ENCODE measurements at places on chromosomes 5 and 9.

DNA sequence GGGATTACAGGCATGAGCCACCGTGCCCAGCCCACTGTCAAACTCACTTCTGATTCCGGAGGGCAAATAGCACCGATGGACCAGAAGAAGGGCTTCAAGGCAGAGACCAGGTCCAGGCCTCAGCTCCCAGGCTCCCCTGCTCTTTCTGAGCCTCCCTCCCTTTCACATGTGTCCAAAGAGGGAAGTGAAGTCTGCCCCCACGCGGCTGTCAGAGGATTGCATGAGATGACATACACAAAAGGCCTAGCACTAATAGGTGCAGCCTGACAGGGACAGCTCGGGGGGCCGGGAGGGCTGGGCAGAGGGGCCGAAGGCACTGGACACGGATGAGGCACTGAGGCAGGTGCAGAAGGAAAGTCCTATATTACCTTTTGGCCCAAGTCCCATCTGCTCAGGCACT is 16.1 kb downstream of the FBP1 start:
- DNase-seq, result no peak

DNA sequence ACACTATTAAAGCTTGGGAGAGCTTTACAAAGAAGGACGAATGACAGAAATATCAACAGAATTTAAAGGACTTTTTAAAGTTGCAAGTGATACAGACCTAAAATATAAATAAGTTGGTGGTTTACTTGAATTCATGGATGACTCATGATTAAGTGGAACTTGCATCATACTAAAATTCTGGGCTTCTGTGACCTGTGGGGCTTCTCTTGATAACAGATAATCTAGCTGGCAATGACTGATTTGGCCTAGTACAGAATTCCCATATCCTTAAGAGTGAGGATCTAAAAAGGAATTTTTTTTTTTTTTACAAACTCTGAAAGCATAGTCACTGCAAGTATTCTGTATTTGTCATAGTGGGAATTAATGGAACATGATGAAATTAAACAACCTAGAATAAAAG is 543.7 kb upstream of the SGCD start:
- DNase-seq, result no peak

- DNase-seq, result no peak
Measured at GRCh38 chr5:54049144-54049543, 261.2 kb downstream of the ARL15 start.

GRCh38 chr9:136597141-136597885 is 51.5 kb upstream of the NOTCH1 start:
- DNase-seq, result no peak

- DNase-seq, result no peak
Measured at GRCh38 chr5:24135536-24135935, 509.2 kb downstream of the CDH10 start.

GRCh38 chr9:2933165-2934095 is 89.5 kb upstream of the PUM3 start:
- no peak for DNase-seq

DNA sequence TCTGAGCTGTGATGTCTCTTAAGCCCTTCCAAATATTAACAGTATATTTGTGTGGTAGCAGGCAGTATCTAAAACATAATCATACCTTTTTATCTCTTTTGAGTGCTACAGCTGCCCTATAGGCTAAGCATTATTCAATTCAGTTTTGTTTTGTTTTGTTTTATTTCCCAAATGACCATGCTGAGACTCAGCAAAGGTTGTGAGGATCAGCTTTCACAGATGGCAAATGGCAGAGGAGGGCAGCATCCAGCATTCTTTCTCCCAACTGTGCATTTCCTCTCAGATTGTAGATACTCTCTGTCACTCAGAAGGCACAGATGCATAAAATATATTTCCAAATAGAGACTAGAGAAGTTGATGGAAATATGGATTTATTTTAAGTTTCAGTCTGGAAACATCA is 90.7 kb downstream of the DAPK1 start:
- no peak for DNase-seq

- DNase-seq, result no peak
Measured at GRCh38 chr5:40678460-40679147, 1.1 kb upstream of the PTGER4 start.

DNA sequence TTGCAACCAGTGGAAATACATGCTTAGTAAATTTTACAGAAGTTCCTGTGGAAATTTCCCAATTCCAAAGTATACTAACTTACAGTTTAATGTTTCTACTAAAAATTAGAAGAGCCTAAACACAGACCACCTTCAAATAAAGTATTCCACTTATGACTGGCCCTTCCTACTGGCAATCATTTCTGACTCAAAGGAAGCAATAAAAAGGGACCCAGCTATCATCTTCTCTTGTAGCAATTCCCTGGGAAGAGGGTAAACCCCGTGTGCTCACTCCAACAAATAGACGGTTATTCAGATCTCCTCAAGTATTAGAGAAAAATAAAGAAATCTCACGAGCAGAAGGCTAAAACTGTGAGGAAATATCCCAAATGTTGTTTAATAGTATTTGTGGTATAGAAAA is 43.3 kb downstream of the GOLPH3 start:
- no peak for DNase-seq

DNA sequence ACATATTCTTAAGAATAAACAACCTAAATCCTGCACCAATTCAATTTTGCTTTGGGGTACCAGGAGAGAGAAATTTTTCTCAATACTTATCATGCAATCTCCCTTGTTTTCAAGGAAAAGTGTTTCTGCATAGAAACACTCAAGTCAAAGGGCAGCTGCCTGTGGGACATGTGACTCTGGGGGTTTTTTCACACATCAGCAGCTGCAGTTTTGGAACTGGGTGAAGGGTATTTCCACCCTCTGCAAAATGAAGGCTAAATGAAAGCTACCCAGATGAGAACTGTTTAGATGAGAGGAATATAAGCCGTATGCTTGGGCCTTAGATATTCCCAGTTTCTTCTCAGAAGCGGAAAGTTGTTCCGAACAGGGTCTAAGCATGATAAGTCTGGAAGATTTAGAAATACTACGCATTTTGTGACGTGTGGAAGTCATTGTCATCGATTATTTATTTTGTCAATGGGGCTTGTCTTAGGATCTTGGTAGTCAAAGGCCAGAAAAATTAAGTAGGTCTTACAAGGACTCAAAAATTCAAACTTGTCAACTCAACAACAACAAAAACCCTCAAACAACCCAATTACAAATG is 64.3 kb upstream of the BOD1 start:
- no peak for DNase-seq

GRCh38 chr5:42377496-42377895 is 45.7 kb upstream of the GHR start:
- no peak for DNase-seq

- no peak for DNase-seq
Measured at GRCh38 chr9:22201256-22201655, 192.2 kb upstream of the CDKN2B start.

DNA sequence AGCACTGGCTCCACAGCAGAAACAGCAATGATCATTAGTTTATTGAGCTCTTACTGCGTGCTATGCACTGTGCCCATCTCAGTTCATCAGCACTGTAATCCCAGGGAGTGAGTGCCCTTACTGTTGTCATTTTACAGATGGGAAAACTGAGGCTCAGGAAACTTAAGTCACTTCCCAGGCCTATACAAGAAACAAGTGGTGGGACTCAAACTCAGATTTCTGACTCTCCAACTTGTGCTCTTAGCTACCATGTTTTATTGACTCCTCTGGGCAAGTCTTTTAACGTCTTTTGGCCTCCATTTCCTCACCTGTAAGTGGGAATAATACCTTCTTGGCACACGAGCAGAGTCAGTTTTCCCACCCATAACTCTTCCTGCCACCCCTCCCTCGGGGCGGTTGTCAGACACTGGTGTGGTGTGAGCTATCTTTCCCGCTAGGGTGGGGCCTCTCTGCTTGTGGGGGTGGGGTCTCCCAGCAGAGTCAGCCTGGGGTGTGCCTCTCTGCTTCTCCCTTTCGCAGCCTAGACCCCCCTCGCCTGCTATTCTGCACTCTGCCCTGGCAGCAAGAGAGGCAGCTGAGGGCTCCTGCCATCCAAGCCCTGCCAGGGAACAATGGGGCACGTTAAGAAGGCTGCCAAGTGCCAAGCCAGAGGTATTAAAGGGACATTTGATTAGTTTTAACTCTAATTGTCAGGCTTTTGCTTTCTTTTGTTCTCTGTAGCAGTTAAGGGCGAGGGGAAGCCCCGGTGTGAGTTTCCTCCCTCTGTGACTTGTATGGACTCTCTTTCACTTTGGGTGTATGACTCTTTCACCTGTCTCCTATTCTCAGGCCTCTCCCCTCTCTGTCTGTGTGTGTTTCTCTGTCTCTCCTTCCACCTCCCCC is 12.1 kb downstream of the GALNT10 start:
- peak; percentile 40 for DNase-seq

DNA sequence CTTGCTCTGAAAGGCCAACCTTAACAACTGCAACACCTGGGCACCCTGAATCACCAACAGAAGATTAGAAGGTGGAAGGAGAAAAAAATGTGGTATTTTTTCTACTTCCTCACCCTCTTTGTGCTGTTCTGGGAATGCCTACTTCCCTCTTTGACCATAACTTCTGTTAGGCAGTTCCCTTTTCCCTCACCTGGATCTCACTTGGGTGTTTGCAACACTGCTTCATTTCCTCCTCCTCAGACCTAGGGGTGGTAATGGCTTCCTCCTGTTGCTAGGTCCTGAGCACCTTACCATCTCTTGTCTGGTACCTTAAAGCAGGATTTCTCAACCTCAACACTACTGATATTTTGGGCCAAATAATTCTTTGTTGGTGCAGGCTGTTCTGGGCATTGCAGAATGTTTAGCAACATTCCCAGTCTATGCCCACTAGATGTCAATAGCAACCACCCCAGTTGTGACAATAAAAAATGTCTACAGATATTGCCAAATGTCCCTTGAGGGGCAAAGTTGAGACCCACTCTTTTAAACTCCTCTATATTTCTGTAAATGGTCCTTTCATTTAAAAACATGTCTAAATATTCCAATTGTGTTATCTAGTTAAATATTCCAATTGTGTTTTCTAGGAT is 300.0 kb upstream of the VLDLR start:
- DNase-seq, result no peak

- no peak for DNase-seq
Measured at GRCh38 chr9:91428436-91428835, 4.8 kb upstream of the NFIL3 start.

GRCh38 chr5:121503111-121503840 is 348.4 kb upstream of the FTMT start:
- DNase-seq, result no peak

- DNase-seq, result no peak
Measured at GRCh38 chr5:9987101-9987500, 262.6 kb downstream of the ATPSCKMT start.

GRCh38 chr5:176545388-176545736 is 3.8 kb upstream of the CDHR2 start:
- DNase-seq, result no peak

GRCh38 chr5:66144834-66145390 is 812 bp downstream of the SREK1 start:
- DNase-seq, result no peak

DNA sequence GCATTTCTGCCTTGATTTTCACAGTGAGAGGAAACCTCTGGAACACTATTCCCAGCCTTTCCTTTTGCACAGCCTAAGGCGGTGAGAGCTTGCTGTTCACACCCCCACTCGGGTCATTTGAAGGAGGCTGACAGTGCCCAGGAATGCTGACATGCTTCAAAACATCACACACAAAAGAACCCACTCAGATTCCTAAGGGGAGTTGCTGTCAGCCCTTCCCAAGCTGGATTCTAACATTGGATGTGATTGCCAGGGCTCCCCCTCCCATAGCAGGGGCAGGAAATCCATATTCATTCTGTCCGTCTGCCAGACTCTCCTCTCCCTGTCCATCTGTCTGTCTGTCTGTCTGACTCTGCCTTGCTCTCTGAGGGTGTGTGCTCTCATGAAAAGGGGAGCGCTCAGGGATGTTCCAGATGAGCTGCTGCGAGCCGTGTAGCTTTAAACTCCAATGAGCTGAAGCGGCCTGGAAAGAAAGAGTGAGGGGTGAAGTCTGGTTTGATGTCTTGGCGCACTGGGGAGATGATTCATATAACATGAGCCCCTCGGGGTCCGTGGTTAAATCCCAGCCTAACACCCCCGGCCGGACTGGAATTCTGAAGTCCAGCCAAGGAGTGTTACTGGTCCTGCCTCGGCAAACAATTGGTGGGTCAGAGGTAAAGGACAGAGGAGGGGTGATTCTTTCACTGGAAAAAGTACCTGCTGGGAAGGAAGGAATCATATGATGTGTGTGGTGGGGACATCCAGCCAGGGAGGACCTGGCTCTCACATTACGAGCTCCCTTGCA is 517.0 kb downstream of the CCDC171 start:
- DNase-seq, result no peak

GRCh38 chr9:86347991-86348390 is 6.2 kb downstream of the TUT7 start:
- DNase-seq, result no peak

GRCh38 chr5:142749321-142749720 is 20.9 kb upstream of the ARHGAP26 start:
- DNase-seq, result no peak

DNA sequence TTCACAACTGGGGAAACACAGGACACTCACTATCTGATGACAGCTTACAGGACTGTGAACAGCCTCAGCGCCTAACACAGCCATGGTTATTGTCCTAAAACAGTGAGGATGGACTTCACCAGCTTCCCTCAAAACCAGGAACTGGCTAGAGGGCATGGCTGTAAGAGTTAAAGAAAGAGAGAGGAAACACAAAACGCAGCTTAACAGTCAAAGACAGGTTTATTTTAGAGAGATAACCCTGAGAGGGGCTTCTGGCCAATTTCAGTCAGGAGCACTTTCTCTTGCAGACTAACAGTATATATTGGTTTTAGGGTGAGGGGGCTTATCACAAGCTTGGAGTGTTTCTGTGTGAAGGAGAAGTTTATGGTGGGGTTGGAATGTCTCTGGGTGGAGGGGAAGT is 35.7 kb upstream of the RANBP17 start:
- no peak for DNase-seq

GRCh38 chr5:178335302-178336030 is 102.9 kb upstream of the PHYKPL start:
- DNase-seq, result no peak
